Esophagus squamous epithelium (tissue), 5 donors: ENCODE measurements at places on chromosomes 5 and 9. TPM values are rescaled to one million over a fixed set of nuclear protein-coding genes. Genes with fewer than 3 reads are reported as not detected.

GRCh38 chr5:19497229-19497815 is 490.7 kb downstream of the CDH18 start:
- H3K4me3 ChIP-seq = no peak overlapping the region
- no peaks in the 10 kb centered on the region for H3K27me3 ChIP-seq
- H3K27ac ChIP-seq = no peak overlapping the region
- no peaks in the 10 kb centered on the region for H3K4me1 ChIP-seq
- no peaks in the 10 kb centered on the region for H3K36me3 ChIP-seq

Gene ASPN
- 2.8 TPM for total RNA-seq

Gene LARP1
- total RNA-seq = 95.0 TPM

DNA sequence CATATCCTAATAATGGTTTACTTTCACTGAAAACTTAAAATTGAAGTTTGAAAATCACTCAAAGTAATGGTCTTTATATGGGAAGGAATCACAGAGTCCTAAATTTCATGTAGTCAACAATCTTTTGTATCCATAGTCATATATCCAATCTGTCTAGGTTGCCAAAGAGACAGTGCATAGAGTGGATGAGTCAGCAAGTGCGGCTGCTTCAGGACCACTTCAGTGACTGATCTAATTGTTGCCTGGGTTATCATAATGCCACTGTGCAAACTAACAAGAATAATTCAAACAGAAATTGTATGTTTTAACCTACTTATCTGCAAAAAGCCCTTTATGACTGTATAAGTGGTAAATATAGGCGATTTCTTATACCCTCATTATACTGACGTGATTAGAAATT is 211.3 kb upstream of the PRR16 start:
- H3K4me1 ChIP-seq = no peaks in the 10 kb centered on the region
- no peak overlapping the region for H3K27ac ChIP-seq
- no peak overlapping the region for H3K4me3 ChIP-seq
- H3K27me3 ChIP-seq = no peaks in the 10 kb centered on the region
- H3K36me3 ChIP-seq = no peaks in the 10 kb centered on the region
- DNase-seq = no peak

- no peak for DNase-seq
- no peak overlapping the region for H3K27ac ChIP-seq
- no peaks in the 10 kb centered on the region for H3K27me3 ChIP-seq
- no peaks in the 10 kb centered on the region for H3K36me3 ChIP-seq
- H3K4me3 ChIP-seq = no peak overlapping the region
- no peaks in the 10 kb centered on the region for H3K4me1 ChIP-seq
Observed at GRCh38 chr5:167001246-167001645, 1290.2 kb upstream of the WWC1 start.

DNA sequence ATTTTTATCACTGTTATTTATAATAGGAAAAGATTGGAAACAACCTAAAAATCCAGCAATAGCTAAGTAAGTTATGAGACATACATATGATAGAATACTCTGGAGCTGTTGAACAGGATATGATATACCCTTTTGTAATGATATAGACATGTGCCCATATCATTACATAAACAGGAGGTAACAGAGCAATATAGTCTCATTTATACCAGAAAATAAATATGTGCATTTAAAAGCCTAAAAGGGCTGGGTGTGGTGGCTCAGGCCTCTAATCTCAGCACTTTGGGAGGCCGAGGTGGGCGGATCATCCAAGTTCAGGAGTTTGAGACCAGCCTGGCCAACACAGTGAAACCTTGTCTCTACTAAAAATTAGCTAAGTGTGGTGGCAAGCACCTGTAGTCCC is 2.3 kb upstream of the FABP6 start:
- no peaks in the 10 kb centered on the region for H3K27me3 ChIP-seq
- no peak overlapping the region for H3K4me3 ChIP-seq
- H3K4me1 ChIP-seq = peaks cover 4% of the 10 kb centered on the region

- H3K4me1 ChIP-seq = no peaks in the 10 kb centered on the region
- H3K4me3 ChIP-seq = no peak overlapping the region
- DNase-seq = no peak
- H3K27me3 ChIP-seq = no peaks in the 10 kb centered on the region
- H3K36me3 ChIP-seq = no peaks in the 10 kb centered on the region
- H3K27ac ChIP-seq = no peak overlapping the region
Observed at GRCh38 chr5:105782501-105782900, 1888.2 kb downstream of the EFNA5 start.

GRCh38 chr9:127937388-127938297 is at the start of gene DPM2:
DPM2 (minus strand) TSS chr9:127937854; CDS start chr9:127937820, 34 bp downstream.
- H3K36me3 ChIP-seq = peaks cover 51% of the 10 kb centered on the region
- peak within 1 kb of the TSS; percentile 93 for H3K4me3 ChIP-seq
- peaks cover 25% of the 10 kb centered on the region for H3K4me1 ChIP-seq
- no peaks in the 10 kb centered on the region for H3K27me3 ChIP-seq

- no peak for DNase-seq
- no peaks in the 10 kb centered on the region for H3K27me3 ChIP-seq
- peaks cover 10% of the 10 kb centered on the region for H3K4me1 ChIP-seq
- peak overlapping the region; percentile 62 for H3K27ac ChIP-seq
Observed at GRCh38 chr9:35553670-35554543, 51.2 kb upstream of the TESK1 start.

DNA sequence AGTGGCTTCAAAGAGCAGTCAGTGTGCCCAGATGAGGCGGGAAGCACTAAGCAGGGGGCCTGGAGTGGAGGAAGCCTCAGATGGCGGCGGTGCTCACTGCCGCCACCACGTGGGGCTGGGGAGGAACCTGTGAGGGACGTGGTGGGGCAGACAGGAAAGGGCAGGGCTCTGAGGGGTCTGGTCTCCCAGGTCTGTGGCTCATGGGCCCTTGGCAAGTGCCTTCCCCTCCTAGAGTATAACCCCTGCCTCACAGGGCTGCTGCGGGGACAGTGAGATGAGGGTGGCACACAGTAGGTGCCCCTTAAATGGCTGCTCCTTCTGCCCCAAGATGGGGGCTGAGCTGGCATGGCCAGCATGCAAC is 26.6 kb downstream of the NR5A1 start:
- peaks cover 8% of the 10 kb centered on the region for H3K27me3 ChIP-seq
- H3K4me1 ChIP-seq = no peaks in the 10 kb centered on the region
- no peak for DNase-seq
- H3K4me3 ChIP-seq = no peak overlapping the region

GRCh38 chr5:66553916-66554575 is 42.1 kb upstream of the MAST4 start:
- H3K27me3 ChIP-seq = no peaks in the 10 kb centered on the region
- H3K4me3 ChIP-seq = no peak overlapping the region

- no peak for DNase-seq
- no peak overlapping the region for H3K27ac ChIP-seq
- H3K4me3 ChIP-seq = no peak overlapping the region
- no peaks in the 10 kb centered on the region for H3K27me3 ChIP-seq
- H3K4me1 ChIP-seq = no peaks in the 10 kb centered on the region
- no peaks in the 10 kb centered on the region for H3K36me3 ChIP-seq
Observed at GRCh38 chr9:110638381-110638954, 30.1 kb upstream of the MUSK start.

Gene TEK
- total RNA-seq = 7.4 TPM

DNA sequence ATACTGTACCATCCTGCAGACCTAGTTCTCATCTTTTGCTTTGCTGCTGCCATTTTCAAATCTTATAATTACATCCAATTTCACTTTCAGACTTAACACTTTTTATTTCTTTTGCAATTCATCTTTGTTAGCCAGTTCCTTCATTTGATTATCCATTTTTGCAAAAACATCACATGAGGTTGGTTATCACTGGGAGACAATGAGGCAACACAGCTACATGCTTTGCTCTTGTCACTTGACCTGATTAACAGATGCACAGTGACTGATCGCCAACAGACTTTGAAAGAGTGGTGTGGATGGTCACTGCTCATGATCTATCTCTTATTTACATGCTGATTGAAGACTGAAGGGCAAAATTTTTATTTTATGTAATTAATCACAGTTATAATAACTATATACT is 17.0 kb upstream of the RNF20 start:
- no peak for DNase-seq
- H3K36me3 ChIP-seq = no peaks in the 10 kb centered on the region
- H3K27me3 ChIP-seq = no peaks in the 10 kb centered on the region

DNA sequence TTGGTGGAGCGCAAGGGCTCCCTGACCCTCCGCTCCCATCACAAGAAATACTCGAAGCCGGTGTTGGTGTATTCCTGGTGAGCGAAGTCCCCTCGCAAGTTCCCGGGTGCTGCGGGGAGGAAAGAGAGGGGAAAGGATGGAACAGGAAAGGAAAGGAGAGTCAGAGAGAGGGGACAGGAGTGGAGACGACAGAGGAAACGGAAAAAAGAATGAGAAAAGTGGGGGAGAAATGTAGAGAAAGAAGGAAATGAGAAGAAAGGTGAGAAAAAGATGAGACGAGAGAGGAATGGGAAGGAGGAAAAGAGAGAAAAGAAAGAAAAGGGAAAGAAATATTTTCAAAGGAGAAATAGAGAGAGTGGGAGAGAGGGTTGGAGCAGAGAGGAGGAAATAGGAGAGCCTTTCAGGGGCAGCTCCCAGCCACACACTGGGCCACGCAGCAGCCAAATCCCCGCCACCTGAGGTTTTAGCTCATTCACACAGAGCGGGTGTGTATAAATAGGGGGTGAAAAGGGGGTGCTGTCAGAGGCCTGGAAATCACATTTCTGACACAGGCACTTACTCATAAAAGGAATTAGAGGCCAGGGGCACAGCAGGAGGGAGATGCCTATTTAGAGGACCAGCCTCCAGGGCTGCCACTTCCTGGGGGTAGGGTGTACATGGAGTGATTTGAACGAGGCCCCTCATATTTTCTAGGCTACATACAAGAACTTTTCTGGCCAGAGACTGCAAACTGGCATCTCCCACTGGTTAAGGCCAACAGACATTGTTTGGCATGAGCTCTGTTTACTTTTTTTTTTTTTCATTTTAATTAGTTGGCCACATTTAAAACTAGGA is 555 bp downstream of the CFAP95 start:
- H3K4me1 ChIP-seq = no peaks in the 10 kb centered on the region
- H3K27ac ChIP-seq = no peak overlapping the region
- no peaks in the 10 kb centered on the region for H3K36me3 ChIP-seq
- no peak overlapping the region for H3K4me3 ChIP-seq
- DNase-seq = no peak

- no peak for DNase-seq
- H3K36me3 ChIP-seq = no peaks in the 10 kb centered on the region
- H3K4me3 ChIP-seq = no peak overlapping the region
- H3K27me3 ChIP-seq = no peaks in the 10 kb centered on the region
- H3K4me1 ChIP-seq = peaks cover 4% of the 10 kb centered on the region
Observed at GRCh38 chr5:136052692-136053335, 24.0 kb downstream of the TGFBI start.
